Common myeloid progenitor, CD34-positive (primary cell): ENCODE measurements at places on chromosomes 6 and 20.

- DNase-seq = peak; percentile 84
Measured at GRCh38 chr20:17558154-17558940, 11.5 kb upstream of the DSTN start.

DNA sequence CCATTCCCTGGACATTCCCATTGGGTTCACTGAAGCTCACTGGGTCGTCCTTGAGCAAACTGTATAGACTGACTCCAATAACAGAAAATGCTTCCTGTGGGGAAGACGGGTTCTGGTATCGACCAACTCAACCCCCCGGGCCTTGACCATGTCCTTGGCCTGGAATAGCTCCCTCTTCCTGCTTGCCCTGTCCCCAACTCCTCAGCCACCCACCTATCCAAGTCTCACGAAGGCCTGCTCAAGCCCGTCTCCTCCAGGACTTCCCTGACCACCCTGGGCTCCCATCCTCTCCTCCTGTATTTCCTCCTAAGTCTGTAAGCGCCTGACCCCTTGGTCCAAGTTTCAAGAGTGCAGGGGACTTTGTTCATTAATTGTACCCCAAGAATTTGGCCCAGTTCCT is 2.8 kb upstream of the HMGA1 start:
- DNase-seq = no peak

- DNase-seq = no peak
Measured at GRCh38 chr6:3737831-3738210, 13.7 kb downstream of the PXDC1 start.

DNA sequence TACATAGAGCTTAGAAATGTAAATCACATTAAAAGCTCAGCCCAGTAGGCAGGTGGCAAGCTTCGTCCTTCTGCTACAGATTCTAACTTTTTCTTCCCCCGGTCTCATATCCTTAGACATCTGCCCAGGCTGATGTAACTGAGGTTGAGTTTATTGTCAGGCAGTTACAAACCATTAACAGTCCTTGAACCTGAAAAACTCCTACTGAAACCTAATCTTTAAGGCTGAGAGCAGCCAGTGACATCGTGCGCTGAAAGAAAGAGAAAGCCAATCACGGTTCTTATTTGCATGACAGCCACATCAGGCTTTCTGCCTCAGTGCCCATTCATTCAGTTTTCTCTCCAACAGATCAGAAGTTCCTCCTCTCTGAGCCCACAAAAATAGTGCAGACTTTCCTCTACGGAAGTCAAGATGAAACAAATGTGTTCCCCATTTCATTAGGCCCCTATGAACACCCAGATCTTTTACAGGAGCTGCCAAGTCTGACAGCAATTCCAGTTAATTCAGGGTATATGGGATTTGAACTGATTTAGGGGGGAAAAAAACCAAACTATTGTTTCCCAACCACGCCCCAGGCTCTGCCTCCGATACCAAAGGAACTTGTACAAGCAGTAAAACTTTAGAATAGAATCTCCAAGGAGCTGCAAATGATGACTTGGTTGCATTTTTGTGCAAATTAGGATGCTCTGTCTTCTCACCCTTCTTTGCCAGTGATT is at the start of gene NHSL1:
NHSL1 (minus strand) TSS at position 192 of the 716 bp plus-strand sequence. CDS start 204 bp downstream, outside the sequence.
- peak; percentile 75 for DNase-seq

DNA sequence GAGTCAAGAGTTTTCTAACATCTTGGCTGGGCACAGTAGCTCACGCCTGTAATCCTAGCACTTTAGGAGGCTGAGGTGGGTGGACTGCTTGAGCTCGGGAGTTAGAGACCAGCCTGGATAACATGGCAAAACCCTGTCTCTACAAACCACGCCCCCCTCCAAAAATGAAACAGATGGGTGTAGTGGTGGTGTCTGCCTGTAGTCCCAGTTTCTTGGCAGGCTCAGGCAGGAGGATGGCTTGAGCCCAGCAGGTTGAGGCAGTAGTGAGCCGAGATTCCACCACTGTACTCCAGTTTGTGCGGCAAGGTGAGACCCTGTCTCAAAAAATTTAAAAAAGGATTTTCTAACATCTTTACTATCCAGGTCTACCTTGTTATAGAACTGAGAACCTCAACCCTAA is 22.0 kb downstream of the FAM8A1 start:
- no peak for DNase-seq

DNA sequence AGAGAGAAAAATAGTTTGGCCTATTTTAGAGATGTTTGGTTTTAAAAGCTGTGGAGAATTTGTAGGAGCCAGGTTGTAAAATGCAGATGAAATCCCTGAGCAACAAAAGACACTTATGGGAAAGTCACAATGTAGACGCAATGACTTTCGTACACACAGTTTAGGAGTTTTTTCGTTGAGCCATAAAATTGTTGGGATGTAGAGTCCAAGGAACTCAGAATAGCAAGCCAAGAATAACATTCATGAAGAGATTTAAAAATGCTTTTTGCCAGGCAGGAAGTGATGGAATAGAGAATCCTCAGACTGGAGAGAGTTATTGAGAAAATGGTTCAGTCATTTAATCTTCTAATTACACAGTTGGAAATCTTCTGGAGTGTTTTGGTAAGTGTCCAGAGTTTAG is 11.5 kb upstream of the PROKR2 start:
- DNase-seq = no peak

- DNase-seq = no peak
Measured at GRCh38 chr6:34572021-34572420, 15.9 kb upstream of the SPDEF start.

DNA sequence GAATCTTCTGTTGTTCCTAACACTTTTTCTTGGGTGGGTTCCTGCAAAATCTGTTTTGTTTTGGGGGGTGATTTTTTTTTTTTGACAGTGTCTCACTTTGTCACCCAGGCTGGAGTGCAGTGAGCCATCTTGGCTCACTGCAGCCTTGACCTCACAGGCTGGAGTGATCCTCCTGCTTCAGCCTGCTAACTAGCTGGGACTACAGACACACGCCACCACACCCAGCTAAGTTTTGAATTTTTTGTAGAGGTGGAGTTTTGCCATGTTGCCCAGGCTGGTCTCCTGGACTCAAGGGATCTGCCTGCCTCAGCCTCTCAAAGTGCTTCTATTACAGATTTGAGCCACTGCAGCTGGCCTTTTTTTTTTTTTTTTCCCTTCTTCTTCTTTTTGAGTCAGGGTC is 60.5 kb upstream of the SNAP91 start:
- DNase-seq = no peak

DNA sequence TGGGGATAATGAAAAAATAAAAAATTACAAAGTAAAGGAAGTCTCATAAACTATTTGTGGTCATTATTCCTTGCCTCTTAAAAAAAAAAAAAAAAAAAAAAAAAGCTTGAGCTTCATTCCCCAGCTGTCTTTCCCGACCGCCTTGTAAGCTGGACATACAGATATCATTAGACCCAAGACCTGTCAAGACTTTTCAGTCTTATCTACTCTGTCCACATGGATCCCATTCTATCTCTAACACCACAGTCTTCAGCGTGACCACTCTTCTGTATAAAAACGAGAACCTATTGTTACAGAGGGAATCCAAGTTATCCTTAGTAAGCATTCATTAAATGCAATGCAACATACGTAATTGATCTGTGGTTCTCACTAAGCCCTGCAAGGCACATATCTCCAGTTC is 423.5 kb downstream of the MEI4 start:
- DNase-seq = no peak

- peak; percentile 59 for DNase-seq
Measured at GRCh38 chr6:148250975-148251685, 91.5 kb upstream of the SASH1 start.

DNA sequence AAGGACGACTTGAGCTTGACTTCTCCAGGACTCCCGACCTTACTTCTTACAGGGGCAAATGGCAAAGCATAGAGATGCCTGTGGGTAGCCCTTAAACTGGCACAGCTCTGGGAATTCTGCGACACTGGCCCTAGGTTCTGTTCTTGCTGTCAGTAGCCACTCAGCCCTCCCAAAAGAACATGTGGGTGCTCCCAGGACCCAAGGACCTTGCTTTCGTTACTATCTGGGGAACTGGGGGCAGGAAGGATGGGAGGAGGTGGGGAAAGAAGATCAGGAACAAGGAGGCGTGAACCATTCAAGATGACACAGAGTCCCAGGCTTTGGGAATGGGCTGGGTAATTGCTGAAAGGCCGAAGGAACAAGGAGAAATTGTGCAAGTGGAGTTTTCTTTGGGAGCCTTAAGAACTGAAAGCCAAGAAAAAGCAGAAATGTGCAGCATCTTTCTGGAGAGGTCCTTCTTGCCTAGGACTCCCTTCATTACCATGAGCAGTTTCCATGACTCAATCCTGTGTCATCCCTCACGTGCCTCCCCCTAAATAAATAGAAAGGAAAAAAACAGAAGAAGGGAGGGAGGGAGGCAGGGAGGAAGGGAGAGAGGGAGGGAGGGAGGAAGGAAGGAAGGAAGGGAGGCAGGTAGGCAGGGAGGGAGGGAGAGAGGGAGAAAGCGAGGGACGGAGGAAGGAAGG is 284.6 kb upstream of the FOXQ1 start:
- no peak for DNase-seq

DNA sequence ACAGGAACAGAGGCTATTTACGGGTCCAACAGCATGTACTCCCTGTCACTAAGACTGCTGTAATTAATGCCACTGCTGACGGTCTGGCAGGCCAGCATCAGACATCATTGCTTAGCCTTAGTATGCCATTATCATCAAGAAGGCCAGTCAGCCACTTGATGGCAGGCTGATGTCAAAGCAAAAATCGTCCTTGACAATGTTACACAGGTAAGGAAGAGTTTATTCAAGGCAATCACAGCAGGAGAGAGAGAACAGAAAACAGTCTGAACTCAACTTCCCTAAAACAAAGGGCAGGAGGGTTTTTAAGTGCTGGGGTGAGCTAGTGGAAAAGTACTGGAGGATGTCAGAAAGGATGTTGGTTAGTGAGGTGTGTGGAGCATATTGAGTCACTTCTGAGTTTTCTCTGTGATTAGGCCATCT is 25.1 kb downstream of the FKBP1C start:
- no peak for DNase-seq

DNA sequence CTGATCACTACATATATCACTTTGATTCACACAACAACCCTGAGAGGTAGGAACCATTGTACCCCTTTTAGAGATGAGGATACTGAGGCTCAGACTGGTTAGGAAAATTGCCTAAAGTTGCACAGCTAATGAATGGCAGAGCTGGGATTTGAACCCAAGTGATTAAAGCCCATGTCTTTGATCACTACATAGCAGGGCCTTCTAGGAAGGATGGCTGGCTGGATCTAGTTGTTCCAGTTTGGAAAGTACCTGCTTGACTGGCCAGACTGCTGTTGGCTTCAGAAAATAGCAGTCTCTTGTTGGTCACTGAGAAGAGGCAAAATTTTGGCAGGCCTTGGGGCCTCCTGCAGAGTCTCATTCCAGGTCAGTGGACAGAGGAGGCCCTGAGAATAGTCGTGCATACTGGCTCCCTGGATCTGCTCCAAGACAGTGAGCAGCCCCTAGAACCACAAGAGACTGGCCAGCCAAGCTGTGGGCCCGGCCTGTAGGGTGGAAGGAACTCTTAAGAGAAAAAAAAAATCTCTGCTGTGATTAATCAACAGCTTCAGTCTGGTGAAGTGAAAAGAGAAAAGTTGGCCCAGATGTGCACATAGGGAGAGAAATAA is 17.5 kb downstream of the PPARD start:
- no peak for DNase-seq

GRCh38 chr6:141561154-141561553 is 571.6 kb upstream of the GJE1 start:
- DNase-seq = no peak

GRCh38 chr6:18115356-18115755 is 7.1 kb downstream of the NHLRC1 start:
- DNase-seq = peak; percentile 63

- no peak for DNase-seq
Measured at GRCh38 chr20:24006626-24007025, 18.0 kb upstream of the GGTLC1 start.

DNA sequence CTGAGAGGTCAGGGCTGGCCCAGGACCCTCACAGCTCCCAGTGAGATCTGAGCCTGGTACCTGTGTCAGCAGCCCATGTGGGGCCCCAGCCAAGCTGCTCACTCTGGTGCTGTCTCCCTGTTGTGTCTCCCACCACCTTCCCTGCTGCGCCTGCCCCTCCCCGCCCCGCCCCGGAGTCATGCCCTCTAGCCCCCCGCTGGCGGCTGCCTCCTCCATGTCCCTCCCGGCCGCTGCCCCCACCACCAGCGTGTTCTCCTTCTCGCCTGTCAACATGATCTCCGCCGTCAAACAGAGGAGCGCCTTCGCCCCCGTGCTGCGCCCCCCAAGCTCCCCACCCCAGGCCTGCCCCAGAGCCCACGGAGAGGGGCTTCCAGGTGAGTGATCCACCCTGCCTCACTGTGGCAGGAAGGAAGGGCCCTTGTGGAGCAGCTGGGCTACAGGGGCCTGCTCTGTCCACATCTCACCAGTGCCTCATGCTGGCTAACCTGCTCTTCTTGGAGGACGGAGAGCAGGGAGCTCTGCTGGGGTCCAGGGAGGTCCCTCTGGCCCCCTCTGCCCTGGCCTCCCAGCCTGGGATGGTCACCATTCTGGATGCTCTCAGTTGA is 44.9 kb downstream of the CPXM1 start:
- DNase-seq = no peak

- DNase-seq = no peak
Measured at GRCh38 chr6:115817161-115817560, 243.5 kb downstream of the FRK start.

DNA sequence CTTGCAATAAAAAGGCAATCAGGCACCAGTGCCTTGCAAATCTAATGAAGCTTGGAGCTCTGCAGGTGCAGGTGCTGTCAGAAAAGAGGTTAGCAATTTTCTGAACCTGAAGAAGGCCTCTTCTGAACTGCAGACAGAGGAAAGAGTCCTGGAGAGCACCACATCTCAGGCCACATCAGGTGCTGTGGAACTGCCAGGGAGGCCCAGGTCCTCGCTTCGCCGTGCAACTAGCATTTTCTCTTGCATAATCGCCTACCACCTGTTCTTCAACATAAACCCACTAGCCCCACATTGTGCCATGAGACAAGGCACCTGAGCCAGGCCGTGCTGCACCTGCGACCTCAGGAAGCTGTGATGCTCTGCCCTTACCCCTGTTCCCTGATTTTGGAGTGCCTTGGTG is 187.6 kb downstream of the DTNBP1 start:
- DNase-seq = no peak

DNA sequence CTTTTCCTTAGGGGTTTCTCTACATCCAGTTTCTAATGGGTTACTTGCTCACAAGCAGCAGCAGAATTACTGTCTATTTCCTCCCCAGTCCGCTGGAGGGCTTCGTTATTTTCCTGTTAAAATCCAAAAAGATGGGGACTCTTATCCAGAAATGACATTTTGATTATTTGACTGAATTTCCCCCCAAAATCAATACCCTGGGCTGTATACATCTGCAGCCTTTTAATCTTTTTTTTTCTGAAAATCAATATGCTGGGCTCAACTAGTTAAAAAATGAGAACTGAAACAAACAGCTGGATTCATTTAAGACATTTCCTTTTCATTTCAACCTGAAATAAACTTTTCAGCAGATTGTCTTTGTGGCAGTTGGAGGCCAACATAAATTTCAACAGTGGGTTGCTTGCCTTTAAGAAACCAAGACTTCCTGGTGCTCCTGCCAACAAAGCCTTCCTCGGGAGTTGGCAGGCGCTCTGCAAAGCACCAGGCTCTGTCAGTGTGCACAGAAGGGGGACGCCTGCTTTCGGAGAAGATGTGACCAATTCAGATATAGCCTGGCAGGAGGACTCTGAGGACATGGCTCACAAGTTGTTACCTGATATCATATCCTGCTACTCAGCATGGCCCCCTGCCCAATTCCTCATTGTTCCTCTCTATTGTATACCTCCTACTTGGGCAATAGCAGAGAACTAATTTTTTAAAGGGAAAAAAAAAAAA is 204.7 kb upstream of the ARG1 start:
- peak; percentile 75 for DNase-seq
